HCT116 (cell line): ENCODE measurements at places on chromosomes 7 and 10. TPM values are rescaled to one million over a fixed set of nuclear protein-coding genes. Genes with fewer than 3 reads are reported as not detected.

- DNase-seq = no peak
- peaks cover 51% of the 10 kb centered on the region for H3K4me1 ChIP-seq
- no peaks in the 10 kb centered on the region for H3K27me3 ChIP-seq
- H3K27ac ChIP-seq = no peak overlapping the region
Measured at GRCh38 chr10:78932861-78933260, 135.9 kb upstream of the ZMIZ1 start.

- no peaks in the 10 kb centered on the region for H3K4me1 ChIP-seq
- H3K27me3 ChIP-seq = peaks cover 5% of the 10 kb centered on the region; the same call in 1 of the 2 replicates
- DNase-seq = no peak
Measured at GRCh38 chr10:7048061-7048460, 362.8 kb downstream of the SFMBT2 start.

GRCh38 chr10:997266-998022 lies 9.2 kb downstream of the GTPBP4 start:
- H3K4me3 ChIP-seq = no peak overlapping the region
- H3K36me3 ChIP-seq = peaks cover 92% of the 10 kb centered on the region
- no peaks in the 10 kb centered on the region for H3K4me1 ChIP-seq
- H3K27ac ChIP-seq = no peak overlapping the region

DNA sequence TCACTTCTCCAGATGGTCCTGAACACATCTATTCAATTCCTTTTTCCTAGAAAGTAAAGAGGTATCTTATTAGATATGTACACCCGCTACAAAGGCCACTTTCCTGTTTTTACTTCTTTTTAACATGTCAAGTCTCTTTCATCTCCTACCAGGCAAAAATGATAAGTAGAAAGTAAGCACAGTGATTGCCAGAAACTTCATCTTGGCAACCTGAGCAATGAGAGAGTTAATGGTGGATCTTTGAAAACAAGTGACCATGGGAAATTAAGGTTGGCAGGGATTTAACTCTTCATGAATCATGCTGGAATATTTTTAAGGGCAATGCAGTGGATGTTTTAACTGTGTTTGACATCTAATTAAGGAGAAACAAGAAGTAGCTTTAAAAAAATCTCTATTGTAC lies 2.7 kb downstream of the SEMA3A start:
- H3K4me3 ChIP-seq = no peak overlapping the region
- no peak for DNase-seq
- H3K36me3 ChIP-seq = no peaks in the 10 kb centered on the region
- H3K27ac ChIP-seq = no peak overlapping the region
- no peaks in the 10 kb centered on the region for H3K27me3 ChIP-seq

- no peaks in the 10 kb centered on the region for H3K27me3 ChIP-seq
- no peak overlapping the region for H3K4me3 ChIP-seq
- no peak overlapping the region for H3K27ac ChIP-seq
- H3K36me3 ChIP-seq = no peaks in the 10 kb centered on the region
- no peaks in the 10 kb centered on the region for H3K4me1 ChIP-seq
Measured at GRCh38 chr7:133742709-133743538, 384.2 kb upstream of the LRGUK start.

DNA sequence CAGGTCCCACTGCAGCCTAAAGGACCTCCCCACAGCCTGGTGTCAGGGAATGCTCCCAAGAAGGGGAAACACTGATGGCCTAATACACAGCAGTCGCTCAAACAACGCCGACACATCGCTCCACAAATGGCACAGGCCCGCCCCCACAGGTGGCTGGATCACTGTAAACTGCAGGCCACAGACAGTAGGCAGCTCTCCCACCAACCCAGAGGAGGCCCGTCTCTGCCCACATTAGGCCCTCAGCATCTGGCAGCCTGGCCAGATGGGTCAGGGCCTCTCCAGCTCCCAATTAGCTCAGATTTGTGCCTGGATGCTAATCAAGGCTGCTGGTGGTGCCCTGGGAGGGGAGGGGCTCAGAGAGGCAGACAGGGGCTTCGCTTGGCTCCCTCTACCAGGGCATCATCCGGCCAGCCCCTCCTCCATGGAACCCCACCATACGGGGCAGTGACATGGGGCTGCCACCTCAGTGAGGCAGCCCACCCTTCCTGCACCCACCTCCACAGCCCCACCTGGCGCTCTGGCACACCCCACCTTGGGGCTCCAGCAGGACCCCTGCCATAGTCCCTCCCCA lies 42.7 kb downstream of the CAMK2B start:
- H3K4me1 ChIP-seq = no peaks in the 10 kb centered on the region

DNA sequence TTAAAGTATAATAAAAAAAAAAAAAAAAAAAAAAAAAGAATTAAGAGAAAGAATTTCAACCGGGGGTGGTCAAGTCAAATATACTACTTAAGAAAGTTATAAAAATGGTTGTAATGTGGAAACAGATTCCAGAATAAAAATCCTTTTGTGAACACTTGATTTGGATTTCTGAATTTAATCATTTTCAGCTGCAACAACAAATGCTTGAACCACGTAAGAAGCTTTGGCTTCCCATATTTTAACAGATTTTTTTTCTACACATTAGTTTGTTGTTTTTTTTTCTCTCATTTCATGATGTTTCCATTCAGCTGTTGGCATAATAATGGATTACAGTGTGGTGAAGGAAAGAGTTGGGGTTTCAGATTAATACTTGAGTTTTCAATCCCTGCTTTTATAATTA lies 137.3 kb upstream of the AGR3 start:
- H3K27ac ChIP-seq = no peak overlapping the region
- no peaks in the 10 kb centered on the region for H3K27me3 ChIP-seq
- H3K4me3 ChIP-seq = no peak overlapping the region
- DNase-seq = no peak
- H3K36me3 ChIP-seq = no peaks in the 10 kb centered on the region
- no peaks in the 10 kb centered on the region for H3K4me1 ChIP-seq

GRCh38 chr10:78338717-78339116 lies 305.1 kb downstream of the RPS24 start:
- H3K27me3 ChIP-seq = peaks cover 13% of the 10 kb centered on the region; the same call in 1 of the 2 replicates
- H3K27ac ChIP-seq = no peak overlapping the region
- H3K36me3 ChIP-seq = no peaks in the 10 kb centered on the region
- H3K4me1 ChIP-seq = no peaks in the 10 kb centered on the region

DNA sequence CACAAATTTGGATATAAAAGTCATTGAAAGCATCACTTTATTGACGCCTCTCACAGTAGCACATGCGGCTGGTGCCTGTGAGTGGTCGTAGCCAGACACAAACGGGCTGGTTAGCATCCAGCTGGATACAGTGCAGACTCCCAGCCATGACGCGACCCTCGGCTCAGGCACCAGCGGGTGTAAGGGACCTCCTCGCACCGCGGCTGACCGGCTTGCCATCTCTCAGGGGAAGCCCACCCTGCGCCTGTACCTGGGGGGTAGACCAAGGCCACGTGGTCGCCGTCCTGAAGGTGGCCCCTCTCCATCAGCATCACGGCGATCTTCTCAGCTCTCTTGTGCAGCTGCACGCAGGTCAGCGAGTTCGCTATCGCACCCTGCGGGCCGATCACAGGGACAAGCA lies 213.8 kb downstream of the ZMYND11 start:
- no peaks in the 10 kb centered on the region for H3K4me1 ChIP-seq
- H3K27ac ChIP-seq = no peak overlapping the region
- no peaks in the 10 kb centered on the region for H3K27me3 ChIP-seq
- H3K36me3 ChIP-seq = peaks cover 5% of the 10 kb centered on the region; the same call in 1 of the 2 replicates
- no peak overlapping the region for H3K4me3 ChIP-seq

GRCh38 chr7:74527842-74528241 lies 74.1 kb downstream of the GTF2IRD1 start:
- H3K27me3 ChIP-seq = no peaks in the 10 kb centered on the region
- H3K27ac ChIP-seq = no peak overlapping the region
- H3K4me1 ChIP-seq = no peaks in the 10 kb centered on the region

DNA sequence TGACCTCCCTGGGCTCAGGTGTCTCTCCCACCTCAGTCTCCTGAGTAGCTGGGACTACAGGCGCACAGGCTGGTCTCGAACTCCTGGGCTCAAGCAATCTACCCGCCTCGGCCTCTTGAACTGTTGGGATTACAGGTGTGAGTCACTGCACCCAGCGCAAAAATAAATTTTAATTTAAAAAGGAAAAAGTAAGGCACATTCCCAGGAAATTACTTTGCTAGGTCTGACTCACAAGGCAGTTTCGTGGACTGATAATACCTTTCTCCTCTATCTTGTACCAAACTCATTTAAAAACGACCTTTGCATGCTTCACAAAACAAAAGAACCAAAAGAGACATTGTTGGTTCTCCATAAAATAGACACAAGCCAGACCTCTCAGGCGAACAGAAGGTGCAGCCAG lies 29.7 kb downstream of the PARP12 start:
- H3K27ac ChIP-seq = no peak overlapping the region
- H3K36me3 ChIP-seq = no peaks in the 10 kb centered on the region
- no peak for DNase-seq
- H3K4me1 ChIP-seq = peaks cover 2% of the 10 kb centered on the region; the same call in 1 of the 2 replicates
- no peaks in the 10 kb centered on the region for H3K27me3 ChIP-seq
- H3K4me3 ChIP-seq = no peak overlapping the region

DNA sequence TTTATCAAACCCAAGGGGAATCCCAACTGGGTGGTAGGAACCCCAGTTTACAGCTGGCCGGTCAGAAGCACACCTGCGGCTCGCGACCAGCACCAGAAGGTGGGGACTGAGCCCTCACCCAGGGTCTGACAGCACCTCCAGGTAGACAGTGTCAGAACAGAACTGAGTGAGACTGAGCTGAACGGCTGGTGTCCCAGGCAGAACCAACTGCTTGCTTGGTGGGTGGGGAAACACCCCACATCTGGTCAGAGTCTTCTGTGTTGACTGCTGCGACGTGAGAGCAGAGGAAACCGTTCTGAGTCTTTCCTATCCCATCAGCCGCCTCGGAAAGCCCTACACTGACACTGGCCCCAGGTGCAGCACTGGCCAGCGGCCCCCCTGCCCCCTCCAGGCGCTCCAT lies 160.7 kb downstream of the MAD1L1 start:
- H3K27ac ChIP-seq = no peak overlapping the region
- H3K4me3 ChIP-seq = no peak overlapping the region
- DNase-seq = no peak
- no peaks in the 10 kb centered on the region for H3K4me1 ChIP-seq

DNA sequence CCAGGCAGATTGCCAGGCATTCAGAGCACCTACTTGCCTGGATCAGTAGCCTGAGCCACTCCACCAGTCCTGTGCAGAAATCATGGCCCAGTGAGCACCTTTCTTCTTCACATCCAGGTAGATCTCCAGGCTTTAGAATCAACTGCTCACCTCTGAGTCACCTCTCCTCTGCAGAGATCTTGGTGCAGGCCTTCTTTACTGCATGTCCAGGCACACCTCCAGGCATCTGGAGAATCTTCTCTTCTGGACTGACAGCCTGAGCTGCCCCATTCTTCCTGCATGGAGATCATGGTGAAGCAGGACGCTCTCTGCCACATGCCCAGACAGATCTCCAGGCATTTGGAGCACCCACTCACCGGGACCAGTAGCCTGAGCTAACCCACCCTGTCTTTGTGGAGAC lies 894.5 kb upstream of the MBL2 start:
- no peaks in the 10 kb centered on the region for H3K27me3 ChIP-seq
- DNase-seq = no peak
- H3K4me1 ChIP-seq = no peaks in the 10 kb centered on the region
- no peak overlapping the region for H3K27ac ChIP-seq
- no peaks in the 10 kb centered on the region for H3K36me3 ChIP-seq

DNA sequence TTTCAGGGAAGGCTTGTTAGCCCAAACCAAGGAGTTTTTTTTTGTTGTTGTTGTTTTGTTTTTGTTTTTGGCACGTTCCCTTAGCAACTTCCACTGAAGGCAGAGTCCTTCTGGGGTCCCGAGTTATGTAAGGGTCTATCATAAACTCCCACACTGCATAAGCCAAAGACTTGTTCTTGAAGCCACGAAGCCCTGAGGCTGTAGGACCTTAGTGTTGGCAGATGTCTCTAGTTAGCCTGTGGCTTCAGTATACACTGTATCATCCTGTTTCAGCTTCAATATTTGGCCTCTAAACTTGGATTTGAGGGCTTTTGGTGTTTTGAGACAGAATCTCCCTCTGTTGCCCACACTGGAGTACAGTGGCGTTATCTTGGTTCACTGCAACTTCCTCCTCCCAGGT lies 13.6 kb downstream of the KPNA7 start:
- H3K27me3 ChIP-seq = no peaks in the 10 kb centered on the region
- H3K4me3 ChIP-seq = no peak overlapping the region
- H3K4me1 ChIP-seq = no peaks in the 10 kb centered on the region
- H3K36me3 ChIP-seq = no peaks in the 10 kb centered on the region
- no peak for DNase-seq

- no peaks in the 10 kb centered on the region for H3K36me3 ChIP-seq
- H3K4me3 ChIP-seq = no peak overlapping the region
- peaks cover 8% of the 10 kb centered on the region; the same call in 1 of the 2 replicates for H3K4me1 ChIP-seq
- H3K27me3 ChIP-seq = no peaks in the 10 kb centered on the region
- no peak overlapping the region for H3K27ac ChIP-seq
Measured at GRCh38 chr10:11787846-11788245, 35.3 kb upstream of the PROSER2 start.

PON1 gene
- 0.20 TPM for total RNA-seq

GIMAP4 gene
- total RNA-seq = 0.49 TPM

CALHM3 gene
- total RNA-seq = 0.49 TPM
